ENCODE measurements at places on chromosomes 5 and 9. TPM values are rescaled to one million over a fixed set of nuclear protein-coding genes. Genes with fewer than 3 reads are reported as not detected.

- H3K4me3 ChIP-seq, result no peak overlapping the region
- no peak overlapping the region for H3K27ac ChIP-seq
- no peaks in the 10 kb centered on the region for H3K36me3 ChIP-seq
- no peaks in the 10 kb centered on the region for H3K4me1 ChIP-seq
- DNase-seq, result no peak
- no peaks in the 10 kb centered on the region for H3K27me3 ChIP-seq
These were observed 23.9 kb upstream of the TMC1 start for GRCh38 chr9:72497447-72498046.

DNA sequence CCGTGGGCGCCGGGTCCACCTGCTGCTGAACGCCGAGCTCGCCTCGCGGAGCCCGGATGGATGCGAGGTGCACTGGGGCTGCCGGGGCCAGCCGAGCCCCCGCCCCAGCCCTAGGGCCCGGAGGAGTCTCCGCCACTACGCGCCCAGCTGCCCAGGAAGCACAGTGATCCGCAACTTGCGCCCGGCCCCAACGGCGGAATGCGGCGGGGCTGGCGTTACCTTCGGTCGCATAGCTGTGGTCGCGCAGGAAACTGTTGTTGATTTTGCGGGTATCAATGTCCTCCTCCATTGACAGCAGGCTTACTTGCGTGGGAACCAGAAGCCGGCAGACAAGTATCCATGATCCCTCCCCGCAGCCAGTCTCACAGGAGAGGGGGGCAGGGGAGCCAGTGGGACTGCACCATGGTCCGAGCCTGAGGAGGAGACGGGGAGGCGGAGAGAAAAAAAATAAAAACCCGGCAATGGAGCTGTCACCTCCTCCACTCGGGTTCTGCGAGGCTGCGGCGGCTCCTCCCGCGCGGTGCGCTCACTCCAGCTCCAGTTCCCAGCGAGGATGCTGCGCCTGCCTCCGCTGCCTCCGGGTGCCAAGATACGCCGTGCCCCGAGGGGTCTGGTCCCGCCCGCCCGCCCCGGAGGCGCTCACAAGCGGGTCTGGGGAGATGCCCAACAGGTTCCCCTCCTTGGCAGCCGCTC is 628 bp downstream of the PPP2R2B start:
- no peaks in the 10 kb centered on the region for H3K36me3 ChIP-seq
- H3K27ac ChIP-seq, result no peak overlapping the region
- peak; percentile 61 for DNase-seq
- peaks cover 2% of the 10 kb centered on the region for H3K27me3 ChIP-seq
- no peaks in the 10 kb centered on the region for H3K4me1 ChIP-seq

- H3K27me3 ChIP-seq, result no peaks in the 10 kb centered on the region
- H3K4me1 ChIP-seq, result no peaks in the 10 kb centered on the region
- H3K36me3 ChIP-seq, result no peaks in the 10 kb centered on the region
- H3K27ac ChIP-seq, result no peak overlapping the region
- no peak for DNase-seq
- H3K4me3 ChIP-seq, result no peak overlapping the region
These were observed 28.2 kb upstream of the C5orf63 start for GRCh38 chr5:127101533-127101932.

GRCh38 chr5:92599217-92599810 is 981.7 kb downstream of the NR2F1-AS1 start:
- no peak for DNase-seq
- H3K27me3 ChIP-seq, result no peaks in the 10 kb centered on the region
- no peak overlapping the region for H3K27ac ChIP-seq
- H3K36me3 ChIP-seq, result no peaks in the 10 kb centered on the region
- no peaks in the 10 kb centered on the region for H3K4me1 ChIP-seq

CTXN3 gene
- total RNA-seq, result not detected

C5orf52 gene
- not detected for total RNA-seq

DNA sequence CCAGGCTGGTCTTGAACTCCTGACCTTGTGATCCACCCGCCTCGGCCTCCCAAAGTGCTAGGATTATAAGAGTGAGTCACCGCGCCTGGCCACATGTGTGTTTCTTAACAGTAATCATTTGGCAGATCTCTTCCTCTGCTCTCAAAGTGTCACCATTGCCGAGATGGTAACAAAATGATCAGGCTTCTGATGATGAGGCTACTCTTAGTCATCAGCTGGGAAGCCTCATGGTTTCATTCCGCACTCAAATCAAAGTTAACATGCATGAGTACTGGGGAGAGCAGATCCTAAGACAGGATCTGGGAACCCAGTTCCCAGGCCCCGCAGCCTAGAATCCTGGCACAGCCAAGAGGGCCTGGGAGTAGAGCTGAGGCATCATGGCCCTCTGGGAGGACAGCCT is 27.4 kb downstream of the BARHL1 start:
- DNase-seq, result peak; percentile 96
- peaks cover 3% of the 10 kb centered on the region for H3K4me1 ChIP-seq
- no peaks in the 10 kb centered on the region for H3K27me3 ChIP-seq
- no peak overlapping the region for H3K4me3 ChIP-seq
- peaks cover 8% of the 10 kb centered on the region for H3K36me3 ChIP-seq
- no peak overlapping the region for H3K27ac ChIP-seq

GABRB2 gene
- total RNA-seq, result under 0.01 TPM

BAAT gene
- not detected for total RNA-seq

PKN3 gene
- 1.7 TPM for total RNA-seq

VAV2 gene
- 17.7 TPM for total RNA-seq

DNA sequence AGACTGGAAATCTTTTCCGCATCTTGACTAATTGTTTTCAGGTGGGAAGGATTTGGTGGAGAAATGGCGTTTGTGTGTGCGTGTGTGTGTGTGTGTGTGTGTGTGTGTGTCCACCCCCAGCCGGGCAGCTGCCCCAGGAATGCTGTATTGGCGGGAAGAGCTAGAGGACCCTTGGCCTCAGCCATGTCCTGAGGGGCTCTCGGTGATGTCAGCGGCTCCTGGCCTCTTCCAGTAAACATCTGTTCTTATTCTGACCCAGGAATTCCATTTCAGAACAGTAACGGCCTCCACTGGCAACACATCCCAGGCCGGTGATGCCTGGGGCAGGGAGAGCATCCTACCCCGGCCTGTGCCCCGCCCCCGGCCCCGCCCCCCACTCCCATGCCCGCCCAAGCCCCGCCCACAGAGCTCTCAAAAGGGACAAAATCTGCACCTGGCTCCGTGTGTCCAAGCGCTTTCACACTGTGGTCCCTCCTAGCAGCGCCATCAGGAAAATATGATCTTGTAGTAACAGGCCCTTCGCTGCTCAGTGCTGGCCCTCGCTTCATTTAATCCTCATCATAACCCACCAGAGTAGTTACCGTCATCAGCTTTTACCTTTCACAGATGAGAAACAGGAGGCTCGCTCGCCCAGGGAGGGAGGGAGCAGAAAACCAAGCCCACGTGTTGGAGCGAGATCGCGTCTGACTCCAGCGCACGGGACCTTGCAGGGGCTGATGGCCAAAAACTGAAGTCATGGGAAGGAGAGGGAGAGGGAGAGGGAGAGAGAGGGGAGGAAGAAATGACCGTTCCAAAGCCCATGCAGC is 18.9 kb downstream of the ADAMTS2 start:
- H3K36me3 ChIP-seq, result no peaks in the 10 kb centered on the region
- H3K27ac ChIP-seq, result peak overlapping the region; percentile 53
- DNase-seq, result peak; percentile 20

DNA sequence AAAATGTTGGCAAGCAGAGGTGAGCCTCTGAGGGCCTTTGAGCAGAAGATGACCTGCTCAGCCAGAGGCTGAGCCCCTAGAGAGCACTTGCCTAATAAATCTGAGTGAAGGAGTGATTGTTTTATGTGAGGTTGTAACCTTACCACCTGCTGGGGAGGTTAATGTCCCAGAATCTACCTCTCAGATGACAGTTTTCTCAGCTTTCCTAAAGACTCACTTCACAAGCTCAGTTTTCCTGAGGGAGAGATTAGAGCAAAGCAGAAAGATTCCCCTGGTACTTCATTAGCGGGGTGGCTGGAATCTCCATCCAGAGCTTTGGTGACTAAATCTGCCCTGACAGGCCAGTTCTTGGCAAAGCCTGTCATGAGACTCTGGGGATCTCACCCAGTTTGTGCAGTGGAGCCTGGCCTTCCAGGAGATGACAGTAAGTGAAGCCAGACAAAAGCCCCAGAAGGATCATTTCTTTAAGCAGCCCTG is 48.8 kb upstream of the GALNT10 start:
- H3K36me3 ChIP-seq, result no peaks in the 10 kb centered on the region
- H3K4me1 ChIP-seq, result no peaks in the 10 kb centered on the region
- no peak for DNase-seq
- H3K27ac ChIP-seq, result no peak overlapping the region
- H3K4me3 ChIP-seq, result no peak overlapping the region

GRCh38 chr5:133919148-133920136 is 49.0 kb downstream of the C5orf15 start:
- H3K4me3 ChIP-seq, result no peak overlapping the region
- DNase-seq, result no peak
- no peaks in the 10 kb centered on the region for H3K36me3 ChIP-seq
- no peaks in the 10 kb centered on the region for H3K4me1 ChIP-seq

HSD17B3 gene
- total RNA-seq, result 0.17 TPM

- H3K36me3 ChIP-seq, result peaks cover 6% of the 10 kb centered on the region
- H3K4me1 ChIP-seq, result no peaks in the 10 kb centered on the region
- DNase-seq, result no peak
These were observed 138.6 kb downstream of the TRIO start for GRCh38 chr5:14281746-14282181.

GRCh38 chr9:98568909-98569469 is 139.7 kb downstream of the GABBR2 start:
- H3K27me3 ChIP-seq, result peaks cover 2% of the 10 kb centered on the region
- DNase-seq, result no peak
- no peak overlapping the region for H3K27ac ChIP-seq
- H3K4me3 ChIP-seq, result no peak overlapping the region
- H3K4me1 ChIP-seq, result no peaks in the 10 kb centered on the region

AHRR gene
- 6.2 TPM for total RNA-seq

DNA sequence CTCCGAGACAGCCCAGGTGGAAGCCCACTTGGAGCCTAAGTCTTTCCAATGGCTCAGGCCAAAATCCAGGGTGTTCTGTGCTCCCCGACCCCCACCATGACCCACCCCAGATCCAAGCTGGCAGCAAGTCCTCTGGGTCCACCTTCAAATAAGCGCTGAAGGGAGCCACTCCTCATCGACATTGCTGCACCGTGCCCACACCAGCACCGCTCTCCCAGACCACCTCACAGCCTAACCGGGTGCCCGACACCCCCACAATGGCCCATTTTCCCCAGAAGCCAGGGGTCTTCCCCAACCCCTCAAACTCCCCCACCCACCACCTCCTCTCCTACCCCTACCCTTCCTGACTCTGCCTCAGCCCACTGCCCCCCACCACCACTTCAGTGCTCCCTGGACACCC is 50.5 kb downstream of the SEMA4D start:
- H3K36me3 ChIP-seq, result no peaks in the 10 kb centered on the region
- no peak overlapping the region for H3K4me3 ChIP-seq
- no peaks in the 10 kb centered on the region for H3K27me3 ChIP-seq
- no peak overlapping the region for H3K27ac ChIP-seq
- no peaks in the 10 kb centered on the region for H3K4me1 ChIP-seq
- DNase-seq, result no peak

DNA sequence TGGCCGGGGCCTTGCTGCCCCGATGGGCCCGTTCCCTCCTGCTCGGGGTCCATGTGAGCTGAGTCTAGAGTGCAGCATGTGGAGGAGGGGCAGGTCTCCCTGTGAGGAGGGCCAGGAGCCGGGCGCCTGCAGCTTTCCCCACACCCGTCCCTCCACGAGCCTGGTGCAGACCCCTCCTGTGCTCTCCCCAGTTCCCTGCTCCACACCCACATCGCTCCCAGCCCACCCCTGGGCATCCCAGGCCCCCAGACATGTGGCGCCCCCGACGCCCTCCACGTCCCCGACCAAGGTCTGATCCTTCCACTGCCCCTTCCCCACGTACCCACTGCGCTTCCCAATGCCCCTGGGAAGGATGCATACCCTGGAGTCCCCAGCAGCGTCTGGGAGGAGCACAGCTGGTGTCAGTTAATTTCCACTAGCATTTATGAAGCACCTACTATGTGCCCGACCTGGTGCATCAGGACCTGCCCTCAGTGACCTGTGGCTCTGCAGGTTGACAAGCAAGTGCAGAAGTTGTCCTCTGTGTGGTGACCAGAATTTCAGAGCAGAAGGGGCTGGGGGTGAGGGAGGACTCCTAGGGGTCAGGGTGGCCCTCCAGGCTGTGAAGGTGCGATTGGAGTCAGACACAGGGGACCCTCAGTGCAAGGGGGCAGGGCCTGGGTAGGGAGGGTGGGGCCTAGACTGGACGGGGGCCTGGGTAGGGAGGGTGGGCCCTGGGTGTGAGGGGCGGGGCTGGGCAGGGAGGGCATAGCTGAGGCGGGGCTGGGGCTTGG is 10.8 kb upstream of the SLC6A18 start:
- H3K4me3 ChIP-seq, result no peak overlapping the region
- H3K4me1 ChIP-seq, result no peaks in the 10 kb centered on the region
- H3K27ac ChIP-seq, result no peak overlapping the region
- H3K27me3 ChIP-seq, result no peaks in the 10 kb centered on the region
- no peak for DNase-seq

CMYA5 gene
- 4.1 TPM for total RNA-seq

ARSK gene
- total RNA-seq, result 10.0 TPM

GRCh38 chr5:154302161-154302560 is 111.6 kb downstream of the GALNT10 start:
- peak; percentile 64 for DNase-seq
- peaks cover 2% of the 10 kb centered on the region for H3K4me1 ChIP-seq
- no peak overlapping the region for H3K27ac ChIP-seq
- peaks cover 2% of the 10 kb centered on the region for H3K36me3 ChIP-seq

- peak; percentile 83 for DNase-seq
- H3K27me3 ChIP-seq, result no peaks in the 10 kb centered on the region
- no peak overlapping the region for H3K27ac ChIP-seq
- H3K4me1 ChIP-seq, result no peaks in the 10 kb centered on the region
These were observed 50.9 kb upstream of the DMRTA1 start for GRCh38 chr9:22395687-22396141.

- H3K4me3 ChIP-seq, result peak overlapping the region; percentile 52
- no peak for DNase-seq
- peaks cover 5% of the 10 kb centered on the region for H3K4me1 ChIP-seq
- no peaks in the 10 kb centered on the region for H3K27me3 ChIP-seq
- H3K36me3 ChIP-seq, result peaks cover 4% of the 10 kb centered on the region
These were observed 423 bp downstream of the IPPK start for GRCh38 chr9:92669527-92669889.

DNA sequence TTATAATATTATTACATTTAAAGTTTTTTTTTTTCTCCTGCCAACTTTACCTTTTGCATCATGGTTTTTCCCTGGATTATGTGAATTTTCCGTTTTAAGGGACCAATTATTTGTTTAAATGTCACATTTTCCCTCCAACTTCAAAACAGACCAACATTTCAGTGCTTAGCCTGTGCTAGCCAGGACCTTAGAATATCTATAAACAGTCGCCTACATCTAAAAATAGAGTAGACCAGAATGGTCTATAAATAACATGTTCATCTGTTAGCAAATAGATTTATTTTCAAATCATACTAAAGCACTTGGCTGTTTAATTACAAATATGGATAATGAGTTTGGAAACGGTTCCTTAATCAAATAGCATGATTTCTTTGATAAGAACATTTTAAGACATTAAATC is 192.0 kb downstream of the FBN2 start:
- H3K27ac ChIP-seq, result no peak overlapping the region
- no peak for DNase-seq
- no peaks in the 10 kb centered on the region for H3K36me3 ChIP-seq
- no peaks in the 10 kb centered on the region for H3K4me1 ChIP-seq
- no peaks in the 10 kb centered on the region for H3K27me3 ChIP-seq
